ENCODE measurements at places on chromosomes 3 and 15.

DNA sequence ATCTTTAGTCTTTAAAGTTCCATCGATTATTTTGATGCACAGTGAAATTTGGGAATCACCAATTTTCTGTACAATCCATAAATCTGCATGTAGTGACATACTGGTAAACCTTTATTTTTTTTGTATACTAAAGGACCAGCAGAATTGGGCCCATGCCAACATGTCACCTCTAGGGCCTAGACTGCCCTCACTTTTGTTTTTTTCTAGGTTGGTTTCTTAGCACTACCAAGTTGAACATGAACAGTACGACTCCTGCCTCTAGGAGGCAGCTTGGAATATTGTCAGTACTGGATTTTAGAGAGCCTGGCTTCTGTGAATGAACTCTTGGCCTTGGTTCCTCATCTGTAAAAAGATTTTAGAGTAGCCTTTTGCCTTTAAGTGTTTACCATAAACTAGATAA, 32.3 kb downstream of the NKIRAS1 start:
- no peak for DNase-seq

- DNase-seq: no peak
Observed at GRCh38 chr3:178568155-178568731, 32.0 kb downstream of the KCNMB2 start.

- DNase-seq: no peak
Observed at GRCh38 chr3:122797291-122797690, 2.4 kb downstream of the SLC49A4 start.

DNA sequence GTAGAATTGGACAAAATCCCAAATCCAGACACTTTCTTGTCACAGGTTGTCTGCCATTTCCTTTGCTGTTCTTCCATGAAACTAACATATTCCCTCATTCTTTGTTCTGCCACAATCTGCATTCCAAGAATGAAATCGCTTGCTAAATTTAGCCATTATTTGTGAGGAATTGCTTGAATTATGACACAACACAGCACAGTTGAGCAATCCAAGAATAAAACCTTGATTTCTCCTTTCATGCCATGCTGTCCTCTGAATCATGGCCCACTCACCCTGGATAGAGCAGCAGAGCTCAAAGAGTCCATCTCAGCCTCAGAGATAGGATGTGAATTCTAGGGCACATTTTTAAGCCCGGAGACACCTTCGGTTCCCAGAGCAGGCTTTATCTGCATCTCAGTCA, 35.2 kb upstream of the GREM1 start:
- DNase-seq: no peak

GRCh38 chr15:88736204-88736603, 67.0 kb upstream of the ACAN start:
- DNase-seq: no peak

GRCh38 chr3:59235634-59236012, 185.8 kb upstream of the CFAP20DC start:
- no peak for DNase-seq

DNA sequence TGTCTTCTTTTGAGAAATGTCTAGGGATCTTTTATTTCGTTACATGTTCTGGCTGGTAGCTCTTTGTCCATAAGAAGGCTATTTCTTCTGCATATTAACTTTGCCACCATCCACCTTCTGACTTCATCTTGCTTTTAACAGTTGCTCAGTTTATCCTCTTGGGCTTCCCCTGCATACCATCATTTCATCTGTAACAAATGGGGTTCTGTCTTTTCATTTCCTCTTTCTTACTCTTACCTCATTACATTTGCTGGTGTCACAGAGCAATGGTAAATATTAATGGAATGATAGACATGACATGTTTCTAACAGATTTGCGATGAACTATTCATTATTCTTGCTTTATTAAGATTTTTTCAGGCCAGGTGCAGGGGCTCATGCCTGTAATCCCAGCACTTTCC, 62.4 kb downstream of the GASK1A start:
- DNase-seq: no peak

DNA sequence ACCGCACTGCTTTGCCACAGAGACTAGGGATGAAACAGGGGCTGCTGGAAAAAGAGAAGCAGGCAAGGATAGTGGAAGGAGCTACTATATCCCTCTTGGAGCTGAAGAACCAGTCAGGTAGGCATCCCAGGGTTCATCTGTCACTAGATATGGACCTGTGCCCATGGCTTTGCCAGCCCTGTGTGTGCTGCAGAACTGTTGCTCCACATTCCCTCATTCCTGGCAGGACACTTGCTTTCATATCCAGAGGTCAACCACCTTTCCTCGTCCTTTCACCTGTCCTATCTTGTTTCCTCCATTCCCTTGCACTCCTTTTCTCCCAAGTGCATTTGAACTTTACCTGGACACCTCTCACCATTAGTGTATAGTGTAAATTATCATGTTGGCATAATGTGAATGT, 12.0 kb downstream of the SNRK start:
- DNase-seq: no peak

GRCh38 chr15:56469483-56469882, 4.5 kb upstream of the MNS1 start:
- no peak for DNase-seq

GRCh38 chr3:112855883-112856282, 9.2 kb upstream of the CD200R1L start:
- no peak for DNase-seq

GRCh38 chr3:9876991-9877390, 3.1 kb downstream of the CIDEC start:
- DNase-seq: no peak

GRCh38 chr15:60839510-60840211, 360.7 kb upstream of the ICE2 start:
- no peak for DNase-seq

- DNase-seq: no peak
Observed at GRCh38 chr3:14543446-14543845, 3.3 kb upstream of the GRIP2 start.

DNA sequence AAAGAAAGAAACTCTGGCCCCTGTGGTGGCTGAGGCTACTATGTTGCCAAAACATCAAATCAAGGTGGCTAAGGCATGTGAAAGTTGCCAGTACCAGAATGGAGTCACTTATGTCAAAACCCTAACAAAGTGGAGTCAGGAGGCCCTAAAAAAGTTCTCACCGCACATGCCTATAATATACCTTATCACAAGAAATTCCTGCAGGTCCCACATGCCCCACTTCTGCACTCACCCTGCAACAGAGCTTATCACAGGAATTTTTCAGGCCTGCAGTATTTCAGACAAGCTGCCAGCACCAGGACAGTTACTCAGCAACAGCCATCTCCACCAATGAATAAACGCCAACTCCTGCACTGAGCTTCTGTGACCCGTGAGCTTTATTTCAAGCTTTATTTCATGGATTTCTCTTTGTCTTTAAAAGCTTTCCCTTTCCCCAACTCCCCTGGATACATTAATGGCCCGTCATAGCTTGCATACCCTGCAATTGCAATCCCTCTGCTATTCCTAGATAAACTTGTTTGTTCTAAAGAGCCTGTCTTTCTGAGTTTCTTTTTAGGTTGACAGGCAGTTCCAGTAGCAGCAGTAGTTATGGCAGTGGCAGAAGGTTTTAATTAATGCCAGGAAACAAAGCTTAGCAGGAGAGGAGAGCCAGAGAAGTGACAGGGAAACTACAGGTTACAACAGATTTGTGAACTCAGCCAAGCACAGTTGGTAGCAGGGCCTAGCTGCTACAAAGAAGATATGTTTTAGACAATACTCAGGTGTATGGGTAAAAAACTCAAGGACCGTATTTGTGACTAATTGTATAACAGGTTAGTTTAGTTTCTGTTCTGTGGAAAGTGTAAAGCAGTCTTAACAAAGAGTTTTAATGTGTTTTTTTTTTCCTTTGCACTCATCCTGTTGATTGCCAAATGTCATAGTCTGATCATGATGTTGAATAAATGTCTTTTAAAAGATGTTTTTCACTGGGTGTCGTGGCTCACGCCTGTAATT, 15.9 kb upstream of the TMEM42 start:
- no peak for DNase-seq

GRCh38 chr3:128201158-128201755, 48.0 kb downstream of the EEFSEC start:
- DNase-seq: no peak
